ENCODE measurements at places on chromosomes 7 and 10.

GRCh38 chr7:126493801-126494200 lies 758.9 kb downstream of the GRM8 start:
- no peak for DNase-seq

GRCh38 chr7:155467846-155468784 lies 10.2 kb downstream of the EN2 start:
- DNase-seq, result peak; percentile 57

DNA sequence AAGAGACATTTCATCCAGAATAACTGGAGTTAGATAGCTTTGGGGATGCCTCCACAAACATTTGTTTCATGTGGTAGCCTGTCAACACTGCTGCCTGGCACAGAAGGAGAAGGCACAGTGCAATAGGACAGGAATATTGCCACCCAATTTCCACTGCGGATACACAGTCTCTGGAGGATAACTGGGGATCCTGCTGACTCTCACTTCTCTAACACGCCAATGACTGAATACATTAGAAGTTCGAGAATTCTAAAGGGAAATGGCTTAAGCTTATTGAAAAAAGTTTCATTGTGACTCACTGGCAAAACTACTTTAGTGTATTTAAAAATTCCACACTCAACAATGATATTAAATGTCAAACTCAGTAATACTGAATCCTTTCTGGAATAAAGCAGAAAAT lies 12.9 kb downstream of the ARL3 start:
- DNase-seq, result no peak

GRCh38 chr10:5691786-5692185 lies 7.1 kb downstream of the TASOR2 start:
- no peak for DNase-seq

DNA sequence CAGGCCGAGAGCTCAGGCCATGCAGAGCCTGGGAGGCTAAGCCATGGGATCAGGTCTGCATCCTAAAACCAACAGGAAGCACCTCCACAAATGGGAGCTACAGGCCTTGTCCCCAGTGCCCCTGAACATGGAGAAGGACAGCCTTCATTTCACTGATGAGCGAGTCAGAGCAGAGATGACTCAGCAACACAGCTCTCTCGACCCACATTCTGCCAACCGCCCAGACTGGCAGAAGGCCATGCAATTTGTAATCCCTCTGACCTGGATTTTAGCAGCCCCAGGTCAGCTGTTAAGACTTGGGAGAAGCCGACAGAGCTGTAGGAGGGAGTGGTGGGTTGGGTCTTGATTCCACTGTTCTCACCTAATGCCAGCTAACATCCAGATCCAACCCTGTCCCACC lies 25.5 kb downstream of the VOPP1 start:
- peak; percentile 35 for DNase-seq

DNA sequence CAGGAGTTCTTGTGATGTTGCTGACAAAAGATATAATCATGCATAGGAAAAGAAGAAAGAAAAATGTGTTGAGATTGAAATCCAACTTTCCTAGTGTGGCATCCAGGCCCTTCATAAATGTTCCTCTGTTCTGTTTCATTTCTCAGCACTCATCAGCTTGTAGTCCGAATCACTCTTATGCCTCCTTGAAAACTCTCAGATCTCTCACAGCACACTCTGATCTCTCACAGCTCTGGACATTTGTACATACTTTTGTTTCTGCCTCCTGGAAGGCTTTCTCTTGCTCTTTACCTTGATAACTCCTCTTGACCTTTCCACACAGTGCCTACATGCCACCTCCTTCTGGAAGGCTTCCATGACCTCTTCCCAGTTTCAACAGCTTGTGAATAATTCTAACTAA lies 409.0 kb upstream of the LRRN3 start:
- DNase-seq, result no peak

- DNase-seq, result no peak
Observed at GRCh38 chr7:27905951-27906350, 166.0 kb downstream of the TAX1BP1 start.

GRCh38 chr10:123417414-123417813 lies 248.7 kb upstream of the GPR26 start:
- no peak for DNase-seq

DNA sequence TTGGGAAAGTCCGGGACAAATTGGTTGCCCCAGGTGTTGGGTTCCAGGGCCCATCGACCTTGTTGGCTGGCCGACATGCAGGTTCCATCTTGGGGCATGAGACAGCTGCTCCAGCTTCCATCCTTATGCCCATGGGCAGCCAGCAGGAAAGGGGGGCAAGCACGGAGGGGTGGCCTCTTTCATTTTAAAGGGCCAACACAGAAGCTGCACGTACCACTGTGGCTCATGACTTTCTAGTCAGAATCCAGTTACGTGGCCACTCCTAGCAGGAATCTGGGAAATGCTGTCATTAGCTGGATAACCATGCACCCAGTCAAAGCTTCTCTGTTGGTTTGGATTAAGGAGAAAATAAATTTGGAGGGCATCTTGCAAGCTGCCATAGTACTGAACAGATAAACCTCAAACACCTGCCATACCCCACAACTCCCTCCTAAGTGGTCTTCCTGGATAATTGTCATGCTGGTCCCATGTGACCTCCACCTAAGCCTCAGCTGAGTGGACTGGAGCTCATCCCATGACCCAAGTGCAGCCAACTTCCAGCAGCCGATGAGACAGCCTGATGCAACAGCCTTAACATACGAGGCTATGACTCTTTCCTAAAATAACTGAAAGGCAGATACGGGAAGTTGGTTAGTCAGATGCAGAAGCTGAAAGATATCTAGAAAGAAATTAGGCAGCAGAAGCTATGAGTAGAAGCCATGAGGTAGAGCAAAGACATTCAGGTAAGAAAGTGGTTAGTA lies 21.4 kb upstream of the GSDME start:
- no peak for DNase-seq

DNA sequence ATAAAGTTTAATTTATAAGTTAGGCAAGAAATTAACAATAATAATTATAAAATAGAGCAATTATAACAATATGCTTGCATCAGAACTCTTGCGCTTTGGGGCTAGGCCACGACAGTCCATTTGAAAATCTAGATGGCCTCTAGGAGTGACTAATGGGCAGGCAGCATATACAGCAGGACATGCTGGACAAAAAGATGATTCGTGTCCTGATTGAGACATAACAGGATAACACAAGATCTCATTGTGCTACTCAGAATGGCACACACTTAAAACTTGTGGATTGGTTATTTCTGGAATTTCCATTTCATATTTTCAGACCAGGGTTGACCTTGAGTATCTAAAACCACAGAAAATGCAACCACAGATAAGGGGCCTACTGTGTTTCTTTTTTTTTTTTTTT lies 27.5 kb downstream of the CTNNA3 start:
- DNase-seq, result no peak

GRCh38 chr7:150891740-150892139 lies 39.4 kb downstream of the AOC1 start:
- no peak for DNase-seq

DNA sequence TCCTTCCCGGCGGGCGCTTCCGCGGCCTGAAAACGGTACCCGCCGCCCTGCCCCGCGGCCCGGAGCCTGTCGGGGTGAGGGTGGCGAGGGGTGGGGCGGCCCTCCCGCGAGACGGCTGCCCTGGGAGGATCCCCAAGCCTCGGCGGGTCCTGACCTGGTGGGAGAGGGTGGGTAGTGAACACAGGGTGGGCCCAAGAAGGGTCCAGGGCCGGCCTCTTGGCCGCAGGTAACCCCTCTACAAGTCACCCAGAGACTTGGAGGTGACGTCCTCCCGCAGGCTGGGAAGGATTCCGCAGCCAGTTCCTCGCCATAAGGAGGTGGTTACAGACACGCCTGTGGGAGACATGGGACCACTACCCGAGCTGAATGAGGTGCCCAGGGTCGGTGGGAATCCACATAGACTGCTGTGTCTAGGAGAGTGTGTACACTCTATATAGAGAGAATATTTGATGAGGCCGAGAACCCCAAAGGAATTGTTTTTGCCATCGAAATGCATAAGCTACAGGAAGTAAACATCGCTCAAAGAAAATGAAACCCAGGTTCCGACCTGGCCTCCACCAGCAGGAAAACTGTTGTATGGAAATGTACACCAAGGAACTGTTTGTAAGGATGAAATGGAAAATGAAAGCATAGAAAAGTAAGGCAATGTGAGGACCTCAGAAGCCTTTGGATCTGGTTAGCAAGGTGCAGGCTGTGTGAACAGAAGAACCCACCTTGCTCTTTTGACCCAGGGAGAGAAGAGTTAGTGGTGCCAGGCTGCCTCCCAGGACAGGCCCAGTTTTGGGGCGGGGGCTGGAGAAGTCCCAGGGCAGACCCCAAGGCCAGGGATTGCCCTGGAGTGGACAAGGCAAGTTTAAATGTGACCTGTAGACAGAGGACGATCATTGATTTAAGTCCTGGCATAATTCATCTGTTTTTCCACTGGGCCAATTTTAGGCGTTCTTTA lies 659 bp downstream of the OPTN start:
- no peak for DNase-seq

- no peak for DNase-seq
Observed at GRCh38 chr7:150996376-150997074, 5.7 kb downstream of the NOS3 start.

- no peak for DNase-seq
Observed at GRCh38 chr7:5489991-5490536, 66.4 kb upstream of the TNRC18 start.

DNA sequence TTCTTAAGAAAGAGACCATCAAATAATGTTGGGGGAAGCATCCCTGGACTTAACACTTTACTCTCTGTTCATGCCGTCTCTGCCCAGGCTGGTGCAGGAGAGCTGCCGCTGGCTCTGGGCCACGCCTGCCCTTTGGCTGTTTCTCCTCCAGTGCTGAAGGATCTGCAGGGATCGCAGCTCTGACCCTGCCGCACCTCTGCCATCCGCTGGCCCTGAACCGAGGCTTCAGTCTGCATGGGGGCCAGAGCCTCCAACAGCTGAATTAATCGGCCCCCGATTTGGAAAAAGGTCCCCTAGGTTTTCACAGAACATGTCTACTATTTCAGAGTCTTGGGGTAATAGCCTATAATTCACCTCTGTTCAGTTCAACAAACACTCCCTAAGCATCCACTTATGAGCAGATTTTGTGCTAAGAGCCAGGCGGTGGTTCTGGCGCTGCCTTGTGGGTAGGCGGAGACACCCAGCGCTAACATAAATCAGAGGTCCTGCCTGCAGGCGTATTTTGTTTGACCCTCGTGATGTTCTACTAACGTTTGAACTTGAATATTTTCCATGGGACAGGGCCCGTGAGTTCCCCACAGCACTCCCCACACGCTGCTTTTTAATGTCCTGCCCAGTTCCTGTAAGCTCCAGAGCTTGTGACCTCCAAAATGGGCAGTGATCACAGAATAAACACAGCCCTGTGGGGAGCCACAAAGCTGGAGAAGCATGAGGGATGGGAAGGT lies 99.0 kb downstream of the DYNC2I1 start:
- no peak for DNase-seq

DNA sequence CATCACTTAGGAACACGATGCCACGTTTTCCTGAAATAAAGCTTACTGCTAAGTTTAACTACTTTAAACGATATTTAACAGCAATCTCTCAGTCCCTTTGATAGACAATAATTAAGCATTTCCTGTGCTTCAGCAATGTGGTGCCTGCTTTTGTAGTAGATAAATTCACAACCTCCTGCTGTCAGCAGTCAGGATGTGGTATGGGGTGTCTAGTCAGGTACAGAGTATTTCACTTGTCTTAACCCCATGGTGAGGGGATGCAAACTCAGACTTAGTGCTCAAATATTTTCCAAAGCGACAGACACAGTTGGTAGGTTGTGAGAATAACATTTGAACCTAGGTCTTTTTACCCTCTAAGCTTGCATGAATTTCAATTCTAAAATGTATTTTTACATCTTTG lies 526.2 kb upstream of the PFKP start:
- no peak for DNase-seq

DNA sequence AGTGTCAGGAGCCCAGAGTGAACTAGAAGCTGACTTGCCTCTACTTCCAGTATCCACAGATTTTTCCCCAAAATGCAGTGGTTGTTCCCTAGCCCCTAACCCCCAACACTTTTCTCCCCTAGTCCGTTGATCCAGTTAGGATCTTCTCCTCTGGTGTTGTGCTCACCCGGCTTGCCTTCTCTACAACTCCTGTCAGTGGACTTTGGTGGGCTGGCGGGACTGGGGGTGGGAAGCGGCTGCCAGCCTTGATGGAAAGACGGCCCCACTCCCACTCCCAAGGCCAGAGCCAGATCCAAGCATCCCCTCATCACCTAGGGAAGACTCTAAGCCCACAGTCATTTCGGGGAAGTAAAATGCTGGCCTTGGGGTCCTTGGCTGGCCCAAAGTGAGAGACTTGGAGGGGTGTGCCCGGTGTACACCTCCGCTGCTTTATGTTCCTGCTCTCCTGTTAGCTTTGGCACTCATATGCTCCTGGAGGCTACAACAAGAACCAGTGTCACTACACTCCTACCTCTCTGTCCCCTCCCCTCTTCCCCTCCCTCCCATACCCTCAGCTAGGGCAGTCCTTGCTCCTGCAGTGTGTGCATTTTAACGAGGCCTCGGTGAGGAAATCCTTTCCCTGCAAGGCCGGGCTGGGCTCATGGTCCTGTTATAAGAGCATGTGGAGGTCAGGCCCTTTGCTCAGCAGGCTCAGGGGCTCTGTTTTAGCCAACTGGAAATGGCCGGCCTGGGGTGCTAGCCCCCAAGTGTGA lies 930 bp upstream of the HOXA10 start:
- no peak for DNase-seq

DNA sequence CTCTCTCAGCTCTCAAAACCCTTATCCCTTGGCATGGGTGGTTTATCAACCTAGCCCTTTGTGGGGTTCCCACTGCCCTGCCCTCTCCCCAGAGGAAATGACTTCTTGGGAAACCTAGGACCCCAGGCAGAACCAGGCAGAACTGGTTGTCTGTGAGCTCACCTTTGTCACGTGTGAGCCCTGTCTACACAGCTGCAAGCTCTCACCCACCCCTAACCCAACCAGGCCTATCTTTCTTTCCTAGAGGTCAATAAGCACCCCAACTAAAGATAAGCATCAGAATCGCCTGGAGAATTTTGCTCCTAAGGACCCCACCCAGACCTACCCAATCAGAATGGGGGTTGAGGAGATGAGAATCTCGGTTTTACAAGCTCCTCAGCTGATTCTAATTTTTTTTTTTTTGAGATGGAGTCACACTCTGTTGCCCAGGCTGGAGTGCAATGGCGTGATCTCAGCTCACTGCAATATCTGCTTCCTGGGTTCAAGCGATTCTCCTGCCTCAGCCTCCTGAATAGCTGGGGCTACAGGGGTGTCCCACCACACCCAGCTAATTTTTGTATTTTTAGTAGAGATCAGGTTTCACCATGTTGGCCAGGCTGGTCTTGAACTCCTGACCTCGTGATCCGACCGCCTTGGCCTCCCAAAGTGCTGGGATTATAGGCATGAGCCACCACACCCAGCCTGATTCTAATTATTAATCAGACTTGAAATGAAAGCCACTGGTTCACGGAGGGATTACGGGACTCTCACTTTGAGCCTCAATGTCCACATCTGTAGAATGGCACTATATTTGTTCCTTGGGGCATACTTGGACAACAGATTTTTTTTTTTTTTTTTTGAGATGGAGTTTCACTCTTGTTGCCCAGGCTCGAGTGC lies 7.5 kb upstream of the DDIT4 start:
- DNase-seq, result no peak
